ENCODE measurements at places on chromosomes 2 and 18.

DNA sequence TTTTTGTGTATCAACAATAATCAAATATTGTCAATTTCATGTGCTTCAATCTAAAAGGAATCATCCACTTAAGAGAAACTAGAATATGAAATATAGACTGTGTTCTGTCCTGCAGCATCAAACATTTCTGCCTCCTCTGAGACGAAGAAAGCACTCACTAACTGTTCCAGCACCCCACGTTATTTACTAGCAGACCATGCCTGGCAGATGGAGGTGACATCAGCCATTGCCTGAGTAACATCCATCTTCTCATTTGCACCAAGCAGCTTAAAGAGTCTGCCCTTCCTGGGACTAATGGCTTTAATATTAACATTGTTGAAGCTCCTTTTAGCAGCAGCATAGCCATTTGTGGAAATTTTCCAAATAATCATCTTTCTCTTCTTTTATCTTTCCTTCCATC, 25.7 kb downstream of the SGPP2 start:
- no peak for DNase-seq

DNA sequence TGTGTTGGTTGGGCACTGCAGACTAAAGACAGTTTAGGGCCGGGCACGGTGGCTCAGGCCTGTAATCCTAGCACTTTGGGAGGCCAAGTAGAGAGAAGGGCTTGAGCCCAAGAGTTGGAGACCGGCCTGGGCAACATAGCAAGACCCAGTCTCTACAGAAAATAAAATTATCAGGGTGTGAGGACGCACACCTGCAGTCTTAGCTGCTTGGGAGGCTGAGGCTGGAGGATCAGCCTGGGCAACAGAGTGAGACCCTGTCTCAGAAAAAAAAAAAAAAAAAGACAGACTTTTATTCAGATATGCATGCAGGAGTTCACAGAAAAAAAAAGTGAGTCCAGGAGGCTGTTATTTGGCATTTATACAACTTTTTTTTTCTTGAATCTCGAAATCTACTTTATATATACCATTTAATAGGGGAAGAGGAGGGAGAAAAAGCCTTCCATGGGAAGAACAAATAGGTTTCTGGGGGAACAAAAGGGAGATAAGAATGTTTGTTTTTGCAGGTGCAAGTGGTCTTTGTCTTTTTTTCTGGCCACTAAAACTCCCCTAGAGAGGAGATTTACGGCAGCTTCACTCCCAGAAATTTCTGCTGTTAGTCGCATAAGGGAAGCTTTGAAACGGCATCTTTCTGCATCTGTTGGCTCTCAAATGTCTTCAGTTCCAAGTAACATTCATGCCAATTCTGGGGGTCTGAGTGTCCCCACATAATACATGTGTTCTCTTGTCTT, 4.1 kb upstream of the MSH6 start:
- no peak for DNase-seq

DNA sequence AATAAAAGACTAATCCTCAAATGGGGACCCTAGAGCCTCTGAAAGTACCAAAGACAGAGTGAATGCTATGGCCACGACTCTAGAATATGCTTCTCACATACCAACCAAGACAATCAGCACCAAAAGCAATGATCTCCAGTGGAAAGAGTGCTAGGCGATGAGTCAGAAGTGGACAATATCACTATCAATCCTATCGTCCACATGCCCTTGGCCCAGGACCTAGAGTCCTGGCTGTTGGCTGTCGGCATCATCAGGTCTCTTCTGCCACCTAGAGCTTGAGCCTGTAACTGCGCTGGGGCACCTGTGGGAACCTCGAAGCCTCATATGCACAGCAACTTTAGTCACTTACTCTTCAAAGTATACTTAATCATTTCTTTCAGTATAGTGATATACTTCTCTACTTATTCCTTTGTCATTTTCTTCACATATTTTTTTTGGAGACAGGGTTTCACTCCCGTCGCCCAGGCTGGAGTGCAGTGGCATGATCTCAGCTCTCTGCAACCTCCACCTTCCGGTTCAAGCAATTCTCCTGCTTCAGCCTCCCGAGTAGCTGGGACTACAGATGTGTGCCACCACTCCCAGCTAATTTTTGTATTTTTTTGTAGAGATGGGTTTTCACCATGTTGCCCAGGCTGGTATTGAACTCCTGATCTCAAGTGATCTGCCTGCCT, 29.7 kb downstream of the NOL10 start:
- DNase-seq: peak; percentile 86

DNA sequence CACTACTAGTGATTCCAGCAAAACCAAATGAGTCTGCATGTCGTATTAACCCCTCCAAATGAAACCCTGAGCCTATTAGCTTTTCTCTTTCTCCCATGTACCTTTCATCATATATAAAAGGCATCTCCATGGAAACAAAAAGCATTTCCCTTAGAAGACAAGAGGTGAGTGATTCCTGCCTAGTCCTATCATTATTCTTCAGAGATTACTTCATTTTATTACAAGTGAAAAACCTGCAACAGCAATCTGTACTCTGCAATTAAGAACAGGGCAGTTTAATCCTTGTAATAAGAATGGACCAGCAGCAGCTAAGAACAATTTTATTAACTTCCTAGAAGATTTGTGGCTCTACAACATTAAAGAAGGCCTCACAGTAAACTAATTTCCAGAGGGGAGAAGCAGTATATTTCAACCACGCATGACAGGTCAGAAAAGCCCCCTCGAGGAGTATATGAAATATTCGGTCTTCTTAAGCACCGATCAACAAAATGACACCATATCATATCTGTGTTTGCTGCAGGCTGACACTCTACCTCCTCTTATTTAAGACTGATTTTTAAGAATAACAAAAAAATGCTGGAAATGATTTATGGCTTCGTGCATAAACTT, 132.3 kb upstream of the TFPI start:
- no peak for DNase-seq

GRCh38 chr2:199984159-199984558, 28.8 kb downstream of the MAIP1 start:
- no peak for DNase-seq

DNA sequence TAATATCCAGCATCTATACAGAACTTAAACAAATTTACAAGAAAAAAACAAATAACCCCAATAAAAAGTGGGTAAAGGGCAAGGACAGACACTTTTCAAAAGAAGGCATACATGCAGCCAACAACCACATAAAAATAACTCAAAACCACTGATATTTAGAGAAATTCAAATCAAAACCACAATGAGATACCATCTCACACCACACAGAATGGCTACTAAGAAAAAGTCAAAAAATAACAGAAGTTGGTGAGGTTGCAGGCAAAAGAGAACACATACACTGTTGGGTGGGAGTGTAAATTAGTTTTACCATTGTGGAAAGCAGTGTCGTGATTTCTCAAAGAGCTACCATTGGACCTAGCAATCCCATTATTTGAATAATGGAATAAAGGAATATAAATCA, 1973.9 kb upstream of the LRRTM1 start:
- DNase-seq: no peak

All from fibroblast of mammary gland (primary cell).